ENCODE measurements at places on chromosomes 16 and 17.

DNA sequence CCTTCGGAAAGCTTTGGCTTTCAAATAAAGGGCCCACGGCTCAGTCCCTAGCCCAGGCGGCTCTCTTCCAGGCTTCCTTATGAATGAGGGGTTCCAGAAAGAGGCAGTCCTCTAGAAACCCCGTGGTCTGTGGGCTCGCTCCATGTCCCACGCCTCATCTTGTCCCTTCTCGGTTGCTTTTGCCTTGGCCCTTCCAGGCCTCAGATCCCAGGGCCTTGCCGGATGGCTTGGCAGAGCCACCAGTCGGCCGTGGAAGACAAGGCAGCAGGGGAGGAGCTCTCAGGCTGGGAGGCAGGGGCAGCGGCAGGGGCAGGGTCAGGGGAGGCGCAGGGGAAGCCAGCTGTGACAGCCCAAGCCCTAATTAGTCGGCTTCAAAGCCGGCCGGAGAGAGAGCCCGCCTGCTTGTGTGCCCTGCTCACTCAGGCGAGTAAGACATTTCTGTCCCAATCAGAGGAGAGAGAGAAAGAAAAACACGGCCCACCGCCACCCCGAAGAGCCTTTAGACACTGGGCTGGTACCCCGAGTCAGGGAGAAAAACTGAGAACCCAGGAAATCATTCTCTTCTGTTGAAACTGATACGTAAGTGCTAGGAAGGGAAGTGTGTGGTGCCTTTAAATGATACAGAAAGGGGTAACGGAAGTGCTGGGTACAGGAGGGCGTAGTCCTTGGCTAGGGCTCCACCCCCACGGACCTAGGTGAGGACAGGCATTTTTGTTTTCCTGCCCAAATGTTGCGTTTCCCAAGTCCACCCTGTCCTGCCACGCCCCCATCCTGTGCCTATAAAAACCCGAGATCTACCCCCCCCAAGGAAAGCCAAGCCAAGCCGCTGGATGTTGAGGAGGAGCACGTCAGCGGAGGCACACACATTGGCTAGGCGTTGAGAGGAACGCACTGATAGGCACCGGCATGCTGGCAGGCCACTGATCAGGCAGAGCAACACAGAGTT lies 27.8 kb upstream of the MEIOC start:
- no peak for DNase-seq

GRCh38 chr17:68570526-68570925 lies 30.6 kb downstream of the FAM20A start:
- DNase-seq, result no peak

DNA sequence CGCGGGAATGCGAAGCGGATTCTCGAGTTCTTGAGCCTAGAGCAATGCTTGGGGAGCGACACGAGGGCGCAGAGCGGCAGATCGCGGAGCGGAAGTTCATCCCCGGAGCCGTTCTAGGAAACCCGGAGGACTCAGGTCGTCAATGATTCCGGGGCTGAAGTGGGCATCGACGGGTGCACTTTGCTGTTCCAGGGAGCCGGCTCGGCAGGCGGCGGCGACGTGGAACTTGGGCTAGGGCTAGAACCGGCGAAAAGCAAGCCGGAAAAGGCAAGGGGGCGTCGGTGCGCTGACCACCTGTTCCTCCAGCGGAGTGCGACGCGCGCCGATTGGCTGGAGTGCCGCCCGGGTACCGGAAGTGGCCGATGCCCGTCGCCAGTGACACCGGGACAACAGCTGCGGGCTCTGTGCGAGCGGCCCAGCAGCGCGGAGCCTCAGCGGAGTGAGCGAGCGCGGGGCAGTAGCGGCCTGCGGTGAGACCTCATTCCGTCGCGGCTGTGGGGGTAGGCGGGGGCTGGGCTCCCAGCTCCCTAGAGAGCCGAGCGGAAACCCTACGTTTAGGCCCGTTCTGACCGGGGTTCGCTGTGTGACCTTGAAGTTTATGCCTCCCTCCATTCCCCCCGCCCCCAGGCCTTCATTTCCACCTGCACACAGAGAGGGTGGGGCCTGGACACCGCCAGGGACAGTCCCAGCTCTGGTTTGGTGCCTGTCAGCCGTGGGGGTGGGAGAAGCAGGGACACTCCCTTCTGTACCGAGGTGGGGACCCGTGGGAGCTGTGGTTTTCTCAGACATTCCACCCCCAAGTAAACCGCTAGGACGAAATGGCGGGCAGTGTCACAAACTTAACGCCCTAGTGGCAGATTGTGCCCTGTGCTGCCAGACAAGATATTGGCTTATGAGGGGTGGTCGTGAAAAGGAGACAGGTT lies at the start of gene ZFP3:
TSS of gene ZFP3 (plus strand) at position 362 of the 923 bp plus-strand sequence. CDS start 13,038 bp downstream, outside the sequence.
- peak; percentile 84 for DNase-seq

DNA sequence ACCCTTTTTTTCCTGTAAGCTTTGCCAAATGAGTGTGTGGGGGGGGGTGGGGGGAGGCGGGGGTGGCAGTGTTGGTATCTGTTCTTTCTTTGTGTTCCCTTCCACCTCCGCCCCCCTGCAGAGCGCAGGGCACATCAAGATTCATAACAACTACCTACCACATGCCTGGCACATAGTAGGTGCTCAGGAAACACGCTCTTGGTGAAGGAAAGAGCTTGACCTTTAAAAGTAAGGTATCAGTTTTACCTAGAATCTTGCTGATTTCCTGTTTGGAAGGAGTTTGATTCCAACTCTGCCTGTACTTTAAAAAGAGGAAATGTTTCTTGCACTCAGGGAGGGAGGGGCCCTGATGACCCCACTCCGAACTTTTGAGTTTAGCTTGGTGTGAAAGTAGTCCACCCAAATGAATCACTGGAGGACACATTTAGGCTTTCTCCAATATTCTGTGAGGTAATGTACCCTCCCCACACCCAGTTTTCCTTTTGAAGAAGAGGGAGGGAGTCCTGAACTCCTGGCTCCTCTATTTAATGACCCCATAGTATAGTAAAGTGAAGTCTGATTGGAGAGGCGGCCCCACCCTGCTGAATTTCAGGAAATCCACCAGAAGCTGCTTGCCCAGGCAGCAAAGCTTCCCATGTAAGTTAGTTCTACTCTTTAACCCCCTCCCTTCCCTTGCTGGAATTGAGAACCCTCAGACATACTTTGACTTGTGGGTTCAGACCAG lies 560 bp upstream of the FAM20A start:
- DNase-seq, result no peak

GRCh38 chr16:10922328-10923145 lies 19.7 kb downstream of the DEXI start:
- no peak for DNase-seq

DNA sequence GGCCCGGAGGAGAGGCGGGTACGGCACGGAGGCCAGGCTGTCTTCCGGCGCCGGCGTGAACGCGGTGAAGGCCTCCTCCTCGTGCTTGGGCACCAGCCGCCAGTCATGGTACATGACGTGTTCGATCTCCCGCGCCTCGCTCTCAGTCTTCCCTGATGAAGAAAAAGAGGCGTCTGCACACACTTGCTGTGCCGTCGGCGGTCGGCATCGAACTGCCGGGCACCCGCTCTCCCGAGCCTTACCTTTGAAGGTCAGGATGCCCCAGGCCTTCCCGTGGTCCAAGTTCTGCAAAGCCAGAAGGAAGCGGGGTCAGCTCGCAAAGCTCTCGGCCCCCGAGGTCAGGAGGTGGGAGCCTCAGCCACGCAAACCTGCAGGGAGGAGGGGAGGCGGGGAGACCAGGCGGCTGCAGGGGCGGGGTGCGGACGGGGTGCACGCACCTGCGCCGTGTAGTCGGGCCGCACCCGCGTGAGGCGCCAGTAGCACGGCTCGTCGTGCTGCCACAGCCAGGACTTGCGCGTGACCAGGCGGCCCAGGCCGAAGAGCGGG lies at the start of gene EME2:
TSS of gene EME2 (plus strand) at position 449 of the 546 bp plus-strand sequence. CDS start 418 bp downstream, outside the sequence.
- DNase-seq, result no peak

DNA sequence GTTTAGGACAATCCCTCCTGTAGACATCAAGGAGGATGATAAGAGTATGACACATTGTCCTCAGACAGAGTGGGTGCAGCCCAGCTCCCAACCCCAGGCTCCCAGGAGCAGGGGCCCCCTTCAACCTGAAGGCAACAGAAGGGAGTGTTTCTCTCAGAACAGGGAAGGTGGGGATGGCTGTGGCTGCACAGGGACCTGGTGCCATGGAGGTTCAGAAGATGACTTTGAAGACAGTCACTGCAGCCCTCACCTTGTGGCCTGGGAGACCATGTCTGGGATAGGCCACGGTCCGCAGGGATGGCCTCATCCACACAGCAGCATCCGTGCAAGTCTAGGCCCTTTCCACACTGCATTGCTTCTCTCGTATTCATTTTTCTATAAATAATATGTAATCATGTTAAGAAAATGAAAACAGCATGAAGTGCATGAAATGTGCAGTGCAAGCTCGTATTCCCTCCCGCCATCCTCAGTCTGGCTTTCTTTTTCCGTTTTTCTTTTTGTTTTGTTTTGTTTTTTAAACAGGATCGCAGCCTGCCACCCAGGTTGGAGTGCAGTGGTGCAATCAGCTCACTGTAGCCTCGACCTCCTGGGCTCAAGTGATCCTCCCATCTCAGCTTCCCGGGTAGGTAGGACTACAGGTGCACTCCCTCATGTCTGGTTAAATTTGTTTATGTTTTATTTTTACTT lies 71.1 kb downstream of the METRNL start:
- DNase-seq, result no peak

DNA sequence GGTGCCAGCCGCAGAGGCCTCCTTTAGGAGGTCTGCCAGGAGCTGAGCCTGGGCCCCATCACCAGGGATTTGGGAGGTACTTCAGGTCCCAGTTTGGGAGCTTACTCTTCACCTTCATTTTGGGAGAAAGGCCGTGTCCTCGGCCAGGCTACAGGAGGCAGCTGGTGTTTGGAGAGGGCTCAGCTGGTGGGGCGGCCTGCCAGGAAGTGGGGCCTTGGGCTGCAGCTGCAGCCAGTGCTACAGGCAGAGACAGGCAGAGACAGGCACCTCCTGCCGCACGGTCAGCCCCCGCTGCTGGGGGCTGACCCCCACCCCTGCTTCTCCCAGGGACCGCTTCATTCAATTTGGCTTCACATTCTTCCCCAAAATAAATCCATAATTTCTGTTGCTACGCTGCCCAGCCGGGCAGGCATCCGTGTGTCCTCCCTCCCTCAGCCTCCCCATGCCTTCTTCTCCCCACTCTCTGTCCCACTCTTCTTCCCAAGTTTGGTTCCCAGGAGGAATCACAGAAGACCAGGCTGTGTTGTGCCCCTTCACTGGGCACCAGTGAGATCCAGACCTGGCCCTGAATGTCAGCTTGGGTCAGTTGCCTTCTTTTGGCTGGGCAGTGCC lies 6.1 kb downstream of the TMEM235 start:
- DNase-seq, result no peak

- DNase-seq, result no peak
Measured at GRCh38 chr17:12510535-12510934, 155.2 kb upstream of the MYOCD start.

- DNase-seq, result no peak
Measured at GRCh38 chr17:27532269-27533263, 76.3 kb downstream of the KSR1 start.

DNA sequence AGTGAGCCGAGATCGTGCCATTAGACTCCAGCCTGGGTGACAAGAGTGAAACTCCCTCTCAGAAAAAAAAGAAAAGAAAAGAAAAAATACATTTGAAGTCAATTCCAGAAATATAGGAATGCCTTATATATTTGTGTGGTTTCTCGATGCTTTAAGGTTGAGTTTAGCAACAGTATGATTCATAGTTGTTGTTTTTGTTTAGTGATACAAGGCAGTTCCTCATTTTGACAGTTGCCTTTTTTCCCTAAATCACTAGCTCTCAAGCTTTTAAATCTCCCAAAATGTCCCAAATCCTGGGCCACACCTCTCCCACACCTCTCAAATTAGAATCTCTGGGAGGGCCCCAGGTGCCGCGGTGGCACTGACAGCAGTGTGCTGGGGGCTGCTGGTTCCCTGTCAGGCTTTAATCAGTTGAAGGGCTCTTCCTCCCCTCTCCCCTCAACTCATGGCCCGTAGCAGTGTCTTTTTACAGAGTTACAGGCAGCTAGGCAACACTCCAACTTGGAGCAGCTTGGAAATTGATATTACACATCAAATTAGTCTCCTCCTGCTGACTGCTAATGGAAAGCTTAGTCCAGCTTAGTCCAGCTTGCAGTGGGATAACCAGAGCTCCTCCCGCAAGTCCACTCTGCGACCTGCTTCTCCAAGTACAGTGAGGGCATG lies 58.4 kb downstream of the EPN2 start:
- no peak for DNase-seq

DNA sequence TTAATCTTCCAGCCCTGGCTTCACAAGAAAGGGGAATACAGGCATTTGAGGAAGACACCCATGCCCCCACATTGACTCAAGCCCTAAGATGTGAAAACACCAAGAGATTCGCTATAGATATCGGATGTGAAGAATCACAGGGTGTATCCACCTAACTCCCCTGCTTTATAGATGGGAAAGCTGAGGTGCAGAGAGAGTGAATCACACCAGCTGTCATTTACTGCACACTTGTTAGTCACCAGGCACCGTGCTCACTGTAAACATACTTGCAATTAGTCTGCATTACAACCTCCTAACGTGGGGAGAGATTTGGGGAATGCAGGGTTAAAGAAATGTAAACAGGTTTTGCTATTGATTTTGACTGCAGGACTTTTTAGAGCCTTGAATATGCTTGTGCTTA lies 325.5 kb downstream of the C16orf95 start:
- DNase-seq, result no peak

- no peak for DNase-seq
Measured at GRCh38 chr17:34653511-34653910, 74.1 kb downstream of the TMEM132E start.

- DNase-seq, result no peak
Measured at GRCh38 chr17:76630151-76630550, 13.4 kb downstream of the ST6GALNAC1 start.

- no peak for DNase-seq
Measured at GRCh38 chr16:81571592-81572385, 127.2 kb downstream of the CMIP start.

DNA sequence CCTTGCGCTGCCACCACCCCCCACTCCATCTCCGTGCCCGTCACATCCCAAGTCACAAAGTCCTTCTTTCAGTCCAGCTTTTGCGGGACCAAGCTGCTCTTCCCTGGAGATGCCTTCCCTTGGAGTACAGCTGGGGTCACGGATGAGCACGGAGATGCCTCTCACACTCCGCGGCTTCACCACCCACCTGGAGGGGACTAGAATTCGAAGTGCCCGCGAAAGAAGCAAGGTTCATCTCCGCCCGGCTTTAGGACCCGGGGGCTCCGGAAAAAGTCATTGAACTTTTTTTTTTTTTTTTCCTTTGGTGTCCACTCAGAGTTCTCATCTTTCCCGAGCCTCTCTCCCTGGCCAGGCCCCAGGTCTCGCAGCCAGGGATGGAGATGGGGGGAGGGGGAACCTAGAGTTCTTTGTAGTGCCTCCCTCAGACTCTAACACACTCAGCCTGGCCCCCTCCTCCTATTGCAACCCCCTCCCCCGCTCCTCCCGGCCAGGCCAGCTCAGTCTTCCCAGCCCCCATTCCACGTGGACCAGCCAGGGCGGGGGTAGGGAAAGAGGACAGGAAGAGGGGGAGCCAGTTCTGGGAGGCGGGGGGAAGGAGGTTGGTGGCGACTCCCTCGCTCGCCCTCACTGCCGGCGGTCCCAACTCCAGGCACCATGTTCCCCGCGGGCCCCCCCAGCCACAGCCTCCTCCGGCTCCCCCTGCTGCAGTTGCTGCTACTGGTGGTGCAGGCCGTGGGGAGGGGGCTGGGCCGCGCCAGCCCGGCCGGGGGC lies at the start of gene FKBP10:
TSS of gene FKBP10 (plus strand) at position 624 of the 771 bp plus-strand sequence. CDS start at position 655, 31 bp downstream.
- peak; percentile 50 for DNase-seq

- no peak for DNase-seq
Measured at GRCh38 chr16:1099189-1100083, 3.4 kb upstream of the C1QTNF8 start.

Data from D721Med (cell line).